Right atrium auricular region (tissue), 2 donors: ENCODE measurements at places on chromosomes 13 and 19. TPM values are rescaled to one million over a fixed set of nuclear protein-coding genes. Genes with fewer than 3 reads are reported as not detected.
A peak's percentile ranks its signal among the peaks of the same experiment; 100 is the strongest.

DNA sequence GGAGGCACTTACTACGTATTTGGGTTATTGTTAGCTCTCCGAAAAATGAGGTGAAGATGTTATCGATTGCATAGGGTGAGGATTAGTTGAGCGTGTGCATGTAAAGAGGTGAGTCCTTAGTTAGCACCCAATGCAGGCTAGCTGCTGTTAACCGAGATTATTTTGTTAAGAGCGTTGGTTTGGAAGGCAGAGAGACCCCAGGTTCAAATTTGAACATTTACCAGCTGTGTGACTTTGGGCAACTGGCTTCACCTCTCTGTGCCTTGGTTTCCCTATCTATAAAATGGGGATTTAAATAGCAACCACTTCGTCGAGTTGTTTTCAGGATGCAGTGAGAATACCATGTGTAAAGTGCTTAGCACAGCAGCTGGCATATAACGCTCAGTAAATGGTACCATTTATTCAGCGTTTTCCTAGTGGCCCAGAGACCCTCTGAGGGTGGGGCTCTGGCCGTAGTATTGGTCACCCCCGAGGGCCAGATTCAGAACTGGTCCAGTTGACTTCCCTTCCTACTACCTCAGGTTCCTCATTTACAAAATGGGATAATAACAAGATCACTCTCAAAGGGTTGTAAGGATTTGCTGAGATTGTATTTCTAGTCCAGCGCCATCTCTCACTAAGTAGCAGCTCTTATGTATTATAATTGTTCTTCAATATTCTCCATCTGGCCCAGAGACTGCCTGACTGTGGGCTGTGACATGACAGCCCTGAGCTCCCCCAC, 887 bp downstream of the SIPA1L3 start:
- no peaks in the 10 kb centered on the region for H3K27me3 ChIP-seq
- peak overlapping the region; percentile 96 for H3K4me3 ChIP-seq
- no peak for DNase-seq
- H3K27ac ChIP-seq: peak overlapping the region; percentile 80
- H3K4me1 ChIP-seq: no peaks in the 10 kb centered on the region

DNA sequence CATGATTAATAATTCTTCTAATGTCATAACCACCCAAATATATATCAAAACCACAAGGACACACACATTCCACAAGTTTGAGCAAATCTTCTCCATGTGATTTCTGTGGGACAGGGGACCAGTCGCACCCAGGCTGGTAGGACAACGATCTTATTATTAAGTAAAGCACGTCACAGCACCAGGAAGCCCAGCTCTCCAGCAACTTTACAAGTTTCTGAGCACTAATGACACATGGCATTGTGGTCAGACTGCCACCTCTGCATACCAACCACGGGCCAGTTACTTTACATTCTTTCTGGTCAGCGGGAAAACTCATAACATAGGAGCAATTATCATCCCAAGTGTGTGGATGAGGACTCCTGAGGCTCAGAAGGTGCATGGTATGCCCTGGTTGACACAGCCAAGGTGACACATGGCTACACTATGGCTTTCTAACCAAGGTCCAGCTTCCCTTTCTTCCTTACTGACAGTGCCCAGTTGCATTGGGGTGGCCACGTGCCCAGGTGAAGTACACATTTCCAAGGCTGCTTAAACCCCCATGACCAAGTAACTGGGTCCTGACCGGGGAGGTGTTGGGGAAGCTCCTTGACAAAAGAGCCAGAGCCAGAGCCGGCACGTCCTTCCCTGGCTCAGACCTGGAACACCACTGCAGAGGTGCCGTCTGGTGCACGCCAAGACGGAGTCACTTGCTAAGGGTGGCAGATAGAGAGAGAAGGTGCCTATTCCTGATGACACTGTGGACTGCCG, 27.4 kb downstream of the LATS2 start:
- H3K4me1 ChIP-seq: no peaks in the 10 kb centered on the region
- no peak overlapping the region for H3K4me3 ChIP-seq
- peak overlapping the region; percentile 92 for H3K27ac ChIP-seq
- no peaks in the 10 kb centered on the region for H3K36me3 ChIP-seq
- peak; percentile 63 for DNase-seq
- no peaks in the 10 kb centered on the region for H3K27me3 ChIP-seq

- no peak overlapping the region for H3K27ac ChIP-seq
- no peak overlapping the region for H3K4me3 ChIP-seq
- no peaks in the 10 kb centered on the region for H3K36me3 ChIP-seq
- H3K27me3 ChIP-seq: no peaks in the 10 kb centered on the region
Observed at GRCh38 chr13:96460609-96461008, 370.7 kb downstream of the HS6ST3 start.

GRCh38 chr19:39558624-39559117, 18.7 kb upstream of the EID2 start:
- no peak overlapping the region for H3K27ac ChIP-seq
- no peaks in the 10 kb centered on the region for H3K27me3 ChIP-seq
- no peak for DNase-seq
- H3K4me1 ChIP-seq: no peaks in the 10 kb centered on the region

GRCh38 chr13:47680748-47681147, 320.3 kb downstream of the SUCLA2 start:
- H3K36me3 ChIP-seq: no peaks in the 10 kb centered on the region
- DNase-seq: no peak
- no peak overlapping the region for H3K4me3 ChIP-seq
- H3K27me3 ChIP-seq: no peaks in the 10 kb centered on the region
- H3K4me1 ChIP-seq: no peaks in the 10 kb centered on the region
- H3K27ac ChIP-seq: no peak overlapping the region

GRCh38 chr19:45770192-45771101, 1.4 kb upstream of the SIX5 start:
- no peaks in the 10 kb centered on the region for H3K4me1 ChIP-seq
- peak overlapping the region; percentile 96 for H3K27ac ChIP-seq
- no peaks in the 10 kb centered on the region for H3K27me3 ChIP-seq
- H3K36me3 ChIP-seq: peaks cover 12% of the 10 kb centered on the region
- H3K4me3 ChIP-seq: peak overlapping the region; percentile 69
- DNase-seq: peak; percentile 99

GRCh38 chr13:49569993-49570689, 15.2 kb downstream of the RCBTB1 start:
- DNase-seq: no peak
- H3K27ac ChIP-seq: no peak overlapping the region
- H3K4me3 ChIP-seq: no peak overlapping the region
- H3K4me1 ChIP-seq: no peaks in the 10 kb centered on the region
- no peaks in the 10 kb centered on the region for H3K27me3 ChIP-seq

DNA sequence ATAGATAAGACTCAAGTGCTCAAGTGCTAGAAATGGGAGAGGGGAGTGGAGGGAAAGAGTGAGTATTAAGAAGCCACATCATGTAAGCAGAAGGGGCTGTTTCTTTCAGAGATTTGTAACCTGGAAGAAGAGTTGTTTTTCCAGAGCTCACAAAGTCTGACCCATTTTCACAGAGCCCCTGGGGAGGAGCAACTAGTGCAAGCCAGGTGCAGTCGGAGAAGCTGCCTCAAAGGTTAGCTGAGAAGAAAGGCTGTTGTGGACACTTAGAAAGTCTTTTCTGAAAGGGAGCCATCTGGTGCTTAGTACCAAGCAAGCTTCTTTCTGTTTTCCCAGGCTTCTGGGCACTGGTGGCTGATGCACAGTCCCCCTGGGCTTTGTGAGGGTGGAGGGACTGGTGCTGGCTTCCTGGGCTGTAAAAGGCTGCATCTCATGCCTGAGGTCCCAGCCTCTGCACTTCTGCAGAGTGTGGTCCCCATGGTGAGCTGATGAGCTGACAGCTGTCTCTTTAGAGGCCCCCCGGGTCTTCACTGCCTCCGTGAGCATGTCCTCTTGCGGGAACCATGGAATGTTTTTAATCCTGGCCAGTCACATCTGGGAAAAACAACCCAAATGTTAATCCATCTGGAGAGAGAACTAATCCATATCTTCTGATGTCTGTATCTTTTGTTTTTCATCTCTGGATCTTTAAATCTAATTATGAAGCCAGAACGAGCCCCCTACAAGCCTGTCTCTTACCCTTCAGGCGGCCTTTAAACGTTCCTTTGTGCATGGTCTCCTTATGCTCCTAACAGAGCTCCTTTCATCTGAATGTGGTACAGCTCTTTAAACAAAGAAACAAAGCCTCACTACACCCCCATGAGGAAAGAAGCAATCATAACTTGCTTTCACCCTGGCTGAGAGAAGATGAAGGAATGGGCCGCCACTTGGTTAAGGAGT, 40.2 kb downstream of the OLFM4 start:
- H3K27ac ChIP-seq: no peak overlapping the region
- DNase-seq: no peak
- H3K4me1 ChIP-seq: no peaks in the 10 kb centered on the region
- H3K36me3 ChIP-seq: no peaks in the 10 kb centered on the region
- no peak overlapping the region for H3K4me3 ChIP-seq

DNA sequence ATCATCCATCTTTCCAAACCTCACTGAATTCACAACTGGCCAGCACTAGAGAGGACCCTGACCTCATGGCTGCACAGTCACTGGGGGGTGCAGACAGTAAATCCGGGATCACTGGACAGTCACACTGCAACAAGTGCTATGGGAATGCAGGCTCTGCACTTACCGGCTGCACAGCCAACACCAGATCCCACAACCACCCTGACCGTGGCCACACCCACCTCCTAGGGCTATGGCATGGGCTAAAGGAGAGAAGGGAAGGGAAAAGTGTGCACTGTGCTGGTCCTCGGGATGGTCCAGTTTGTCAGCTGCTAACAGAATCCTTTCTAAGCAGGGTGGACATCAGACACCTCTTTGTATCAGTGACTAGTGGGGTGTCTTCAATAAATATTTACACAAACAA, 118.2 kb downstream of the MIPEP start:
- no peak overlapping the region for H3K27ac ChIP-seq
- no peak for DNase-seq
- no peak overlapping the region for H3K4me3 ChIP-seq

GRCh38 chr19:51146751-51147150, 4.7 kb downstream of the SIGLEC7 start:
- H3K27ac ChIP-seq: no peak overlapping the region
- no peaks in the 10 kb centered on the region for H3K27me3 ChIP-seq
- H3K4me3 ChIP-seq: no peak overlapping the region
- no peaks in the 10 kb centered on the region for H3K36me3 ChIP-seq
- H3K4me1 ChIP-seq: no peaks in the 10 kb centered on the region

- no peaks in the 10 kb centered on the region for H3K27me3 ChIP-seq
- no peaks in the 10 kb centered on the region for H3K36me3 ChIP-seq
- H3K27ac ChIP-seq: no peak overlapping the region
- no peaks in the 10 kb centered on the region for H3K4me1 ChIP-seq
- peak; percentile 92 for DNase-seq
Observed at GRCh38 chr13:106612688-106613087, 44.8 kb upstream of the ARGLU1 start.

- no peak overlapping the region for H3K4me3 ChIP-seq
- no peaks in the 10 kb centered on the region for H3K4me1 ChIP-seq
- H3K36me3 ChIP-seq: no peaks in the 10 kb centered on the region
- H3K27me3 ChIP-seq: no peaks in the 10 kb centered on the region
Observed at GRCh38 chr19:54739587-54740497, 1.5 kb downstream of the KIR2DL3 start.

- H3K4me3 ChIP-seq: no peak overlapping the region
- no peak overlapping the region for H3K27ac ChIP-seq
- no peaks in the 10 kb centered on the region for H3K27me3 ChIP-seq
- DNase-seq: no peak
- H3K36me3 ChIP-seq: no peaks in the 10 kb centered on the region
Observed at GRCh38 chr19:55930996-55931515, 1.1 kb downstream of the NLRP13 start.

GRCh38 chr13:28548468-28548867, 53.5 kb upstream of the FLT1 start:
- no peak for DNase-seq
- no peak overlapping the region for H3K27ac ChIP-seq
- H3K36me3 ChIP-seq: no peaks in the 10 kb centered on the region
- H3K4me3 ChIP-seq: no peak overlapping the region

DNA sequence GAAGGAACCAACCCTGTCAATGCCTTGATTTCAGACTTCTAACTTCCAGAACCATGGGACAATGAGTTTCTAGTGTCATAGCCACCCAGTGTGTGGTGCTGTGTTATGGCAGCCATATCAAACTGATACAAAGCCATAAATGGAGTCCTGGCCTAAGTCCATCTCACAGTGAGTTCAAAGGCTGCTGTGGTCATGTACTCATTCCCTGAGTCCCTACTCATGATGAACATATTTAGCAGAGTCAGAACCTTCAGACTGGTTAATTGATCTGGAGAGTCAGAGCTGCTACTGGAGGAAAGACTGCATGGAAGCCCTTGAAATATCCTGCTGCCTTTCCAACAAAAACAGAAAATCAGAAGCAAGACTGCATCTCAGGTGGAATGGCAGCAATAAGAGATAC, 39.2 kb upstream of the CSNK1A1L start:
- no peaks in the 10 kb centered on the region for H3K36me3 ChIP-seq
- H3K4me3 ChIP-seq: no peak overlapping the region

DNA sequence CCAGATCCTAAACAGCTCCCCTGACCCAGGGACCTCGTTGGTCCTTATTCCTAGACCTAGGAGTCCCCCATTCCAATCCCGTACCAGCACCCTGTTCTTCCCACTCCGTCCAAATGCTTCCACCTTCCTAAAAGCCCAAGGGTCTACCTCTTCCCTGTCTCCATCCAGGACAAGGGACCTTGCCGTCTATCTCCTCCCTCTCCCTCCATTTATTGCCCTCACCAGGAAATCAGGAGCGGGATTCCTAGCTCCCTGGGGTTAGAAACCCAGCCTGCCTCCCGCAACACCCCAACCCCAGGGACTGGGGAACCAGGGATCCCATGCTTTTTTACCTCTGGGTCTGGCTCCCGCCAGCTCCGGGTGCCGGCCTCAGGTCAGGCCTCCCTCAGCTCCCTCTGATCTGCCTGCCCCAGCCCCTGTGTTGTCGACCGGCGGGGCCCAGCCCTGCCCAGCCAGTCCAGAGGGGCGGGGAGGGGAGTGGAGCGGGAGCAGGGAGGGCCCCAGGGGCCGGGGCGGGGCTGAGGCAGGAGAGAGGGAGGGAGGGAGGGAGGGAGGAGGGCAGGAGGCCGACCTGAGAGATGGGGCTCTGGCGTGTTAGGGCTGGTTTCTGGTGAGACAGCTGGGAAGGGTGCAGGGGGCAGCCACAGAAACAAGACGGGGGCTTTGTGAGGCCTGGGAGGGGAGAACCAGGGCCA, at the start of gene B3GNT8:
Gene B3GNT8 (minus strand): TSS at position 423 of the 695 bp plus-strand sequence. CDS start 596 bp downstream, outside the sequence.
- peak; percentile 81 for DNase-seq
- no peaks in the 10 kb centered on the region for H3K27me3 ChIP-seq
- H3K4me1 ChIP-seq: no peaks in the 10 kb centered on the region
- H3K27ac ChIP-seq: peak within 1 kb of the TSS; percentile 93

DNA sequence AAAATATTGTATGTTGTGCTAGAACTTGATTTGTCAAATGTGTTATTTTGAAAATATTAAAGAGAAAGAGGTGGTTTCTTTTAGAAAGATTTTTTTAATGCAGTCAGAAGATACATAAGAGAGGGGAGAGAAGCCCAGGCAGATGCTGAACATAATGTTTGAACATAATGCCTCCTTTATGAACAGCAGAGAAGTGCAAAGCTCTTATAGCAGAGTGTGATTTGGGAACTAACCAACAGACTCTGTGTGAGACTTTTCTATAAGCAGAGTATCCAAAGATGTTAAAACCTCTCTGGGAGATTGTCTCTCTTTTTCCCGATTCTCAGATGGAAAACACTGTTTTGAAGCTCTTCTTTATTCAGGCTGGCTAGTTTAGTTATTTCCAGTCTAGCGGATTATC, 1274.1 kb upstream of the SPRY2 start:
- H3K36me3 ChIP-seq: no peaks in the 10 kb centered on the region
- no peaks in the 10 kb centered on the region for H3K27me3 ChIP-seq
- no peak for DNase-seq
- H3K4me1 ChIP-seq: no peaks in the 10 kb centered on the region
- H3K27ac ChIP-seq: no peak overlapping the region

SSBP4 gene
- 31.7 TPM for total RNA-seq

MYO1F gene
- total RNA-seq: 10.8 TPM

CABP5 gene
- not detected for total RNA-seq

ZNF560 gene
- total RNA-seq: not detected

ZNF613 gene
- 5.2 TPM for total RNA-seq

DEDD2 gene
- total RNA-seq: 19.2 TPM

LGI4 gene
- total RNA-seq: 42.5 TPM

PTPRH gene
- total RNA-seq: 7.8 TPM

APOC4 gene
- not detected for total RNA-seq
